Vagina (tissue), 2 donors: ENCODE measurements at places on chromosomes 7 and 10. TPM values are rescaled to one million over a fixed set of nuclear protein-coding genes. Genes with fewer than 3 reads are reported as not detected.

- H3K27me3 ChIP-seq: no peaks in the 10 kb centered on the region
- no peaks in the 10 kb centered on the region for H3K4me1 ChIP-seq
- H3K4me3 ChIP-seq: no peak overlapping the region
- DNase-seq: no peak
Observed at GRCh38 chr7:30932562-30932961, 20.9 kb downstream of the AQP1 start.

GRCh38 chr10:86385806-86386205 is 19.2 kb upstream of the GRID1 start:
- H3K27me3 ChIP-seq: no peaks in the 10 kb centered on the region
- H3K4me1 ChIP-seq: peaks cover 8% of the 10 kb centered on the region
- DNase-seq: no peak

DNA sequence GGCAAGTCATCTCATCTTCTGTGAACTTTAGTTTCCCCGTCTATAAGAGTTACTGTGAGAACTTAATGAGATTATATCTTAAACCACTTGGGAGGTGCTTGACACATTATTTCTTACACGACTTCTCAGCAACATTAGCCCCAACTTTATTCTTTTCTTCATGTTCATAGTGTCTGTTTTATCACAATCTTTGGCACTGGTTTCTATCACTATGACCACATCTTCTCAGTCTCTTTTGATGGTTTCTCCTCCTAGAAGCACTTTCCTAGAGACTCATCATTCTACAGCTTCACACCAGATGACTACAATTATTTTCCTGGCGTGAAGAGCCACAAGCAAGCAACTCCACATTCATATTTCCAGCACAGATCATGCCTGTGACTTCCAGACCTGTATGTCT is 26.5 kb upstream of the BET1 start:
- no peaks in the 10 kb centered on the region for H3K36me3 ChIP-seq
- no peaks in the 10 kb centered on the region for H3K27me3 ChIP-seq
- H3K4me3 ChIP-seq: no peak overlapping the region
- no peaks in the 10 kb centered on the region for H3K4me1 ChIP-seq
- H3K27ac ChIP-seq: no peak overlapping the region

The PAOX gene
- 16.9 TPM for total RNA-seq
